Epithelial cell of prostate (primary cell): ENCODE measurements at places on chromosomes 4 and X.

DNA sequence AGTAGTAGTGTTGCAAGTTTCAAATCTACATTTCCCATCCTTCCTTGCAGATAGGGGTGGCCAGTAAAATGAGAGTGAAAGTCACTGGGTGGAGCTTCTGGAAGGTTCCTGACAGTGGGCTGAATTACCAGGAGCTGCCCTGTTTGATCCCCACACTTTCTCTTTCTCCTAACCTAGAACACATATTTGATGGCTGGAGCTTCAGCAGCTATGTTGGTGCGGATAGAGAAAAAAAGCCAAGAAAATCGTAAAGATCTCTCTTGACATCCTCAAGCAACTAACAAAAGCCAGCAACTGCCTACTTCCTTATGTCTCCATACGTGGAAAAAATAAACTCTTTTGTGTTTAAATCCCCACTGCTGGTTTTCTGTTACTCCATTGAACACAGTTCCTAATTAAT lies 32.2 kb downstream of the ZNF275 start:
- DNase-seq, result no peak

DNA sequence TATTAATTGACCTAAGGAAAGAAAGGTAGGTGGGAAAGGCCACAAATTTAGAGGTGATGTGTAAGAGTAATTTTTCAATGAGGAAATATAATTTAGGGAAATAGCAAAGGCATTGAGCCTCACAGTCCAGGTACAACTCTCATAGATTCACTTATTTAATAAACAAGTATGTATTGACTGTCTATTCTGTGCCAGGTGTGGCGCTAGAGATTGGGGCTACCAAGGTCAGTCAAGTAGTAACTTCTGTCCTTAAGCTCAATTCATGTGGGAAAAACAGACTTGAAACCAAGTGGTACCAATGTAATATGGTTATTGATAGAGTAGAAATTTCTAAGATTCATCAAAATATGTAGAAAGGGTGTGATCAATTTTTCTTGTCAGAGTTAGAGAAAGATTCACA lies 257.5 kb downstream of the C4orf33 start:
- no peak for DNase-seq

DNA sequence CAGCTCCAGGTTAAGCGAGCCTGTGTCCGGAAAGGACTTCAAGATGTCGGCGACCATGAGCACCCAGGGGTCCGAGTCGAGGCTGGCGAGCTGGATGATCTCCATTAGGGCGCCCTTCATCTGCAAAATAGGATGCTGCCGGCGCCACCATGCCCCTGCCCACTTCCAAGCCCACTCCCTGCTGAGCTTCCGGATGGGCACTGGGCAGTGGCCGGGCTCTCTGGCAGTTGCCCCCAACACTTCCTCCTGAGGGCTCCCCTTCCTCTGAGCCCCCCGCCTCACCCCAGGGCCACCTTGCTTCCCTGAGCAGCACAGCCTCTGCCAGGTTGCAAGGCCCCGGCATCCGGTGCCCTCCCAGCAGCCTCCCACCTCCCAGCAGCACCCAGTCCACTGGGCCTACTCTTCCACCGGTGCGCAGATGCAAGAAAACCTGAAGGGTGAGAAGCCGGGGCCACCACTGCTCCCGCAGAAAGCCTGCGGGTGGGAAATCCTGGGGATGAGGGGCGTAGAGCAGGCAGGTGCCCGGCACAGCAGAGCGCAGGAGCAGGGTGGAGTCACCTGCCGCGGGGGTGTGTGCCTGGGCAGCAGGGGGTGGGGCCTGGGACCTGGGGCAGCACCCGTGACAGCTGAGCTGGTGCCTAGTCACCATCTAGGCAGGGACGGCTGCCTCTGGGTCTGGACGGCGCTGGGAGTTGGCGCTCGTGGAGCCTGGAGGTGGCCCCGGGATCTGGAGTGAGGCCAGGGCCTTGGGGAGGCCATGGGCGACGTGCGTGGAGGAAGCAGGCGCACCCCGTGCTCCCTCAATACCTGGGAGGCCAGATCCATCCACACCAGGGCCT lies 17.0 kb downstream of the NELFA start:
- DNase-seq, result no peak

- no peak for DNase-seq
Measured at GRCh38 chr4:142314686-142315085, 531.4 kb downstream of the INPP4B start.

- no peak for DNase-seq
Measured at GRCh38 chr4:106367072-106367471, 1.5 kb downstream of the GIMD1 start.

GRCh38 chr4:70508801-70509200 lies 9.6 kb upstream of the AMTN start:
- DNase-seq, result no peak

- DNase-seq, result no peak
Measured at GRCh38 chr4:1086011-1086410, 27.4 kb downstream of the RNF212 start.

DNA sequence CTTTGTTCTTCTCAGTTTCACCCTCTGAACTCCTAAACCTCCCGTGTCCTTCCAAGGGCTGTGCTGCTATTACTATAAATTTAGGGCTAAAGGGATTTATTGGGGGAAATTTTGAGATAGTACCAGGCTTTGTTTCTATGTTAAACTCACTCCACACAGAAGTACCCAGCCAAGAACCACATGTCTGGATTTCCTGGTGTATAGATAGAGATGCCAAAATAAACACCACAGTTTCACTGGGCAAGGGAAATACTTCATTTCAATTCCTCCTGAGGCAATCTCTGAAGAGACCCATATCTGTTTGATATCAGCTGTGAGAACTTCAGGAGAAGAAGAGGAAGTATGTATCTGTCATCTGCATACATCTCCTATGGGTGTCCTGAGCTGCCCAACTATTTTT lies 21.7 kb upstream of the CLNK start:
- no peak for DNase-seq

DNA sequence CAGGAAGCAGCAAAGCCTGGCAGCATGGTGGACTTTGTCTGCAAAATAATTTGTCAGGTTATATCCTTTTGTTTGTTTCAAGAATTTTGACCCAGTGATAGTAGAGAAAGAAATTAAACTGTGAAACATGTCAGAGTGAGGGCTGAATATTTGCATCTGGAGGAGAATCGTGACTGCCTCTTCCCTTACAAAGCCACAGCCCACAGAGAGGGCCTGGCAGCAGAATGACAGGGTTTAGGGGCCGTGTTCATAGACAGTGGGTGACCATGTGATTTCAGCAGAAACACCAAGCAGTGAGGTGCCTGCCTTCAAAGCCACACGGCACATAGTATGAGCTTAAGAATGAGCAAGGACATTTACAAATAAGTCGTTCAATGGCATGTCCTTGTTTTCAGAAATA lies 24.4 kb upstream of the PLAC8 start:
- no peak for DNase-seq

GRCh38 chr4:123606946-123607542 lies 210.4 kb downstream of the SPRY1 start:
- DNase-seq, result no peak

- DNase-seq, result no peak
Measured at GRCh38 chr4:25133132-25133531, 27.1 kb downstream of the SEPSECS start.

- no peak for DNase-seq
Measured at GRCh38 chr4:119626420-119626819, 2.2 kb downstream of the PDE5A start.

- DNase-seq, result no peak
Measured at GRCh38 chrX:154693394-154693793, 40.0 kb upstream of the CTAG2 start.

- no peak for DNase-seq
Measured at GRCh38 chrX:153970357-153971123, 1.1 kb downstream of the HCFC1 start.

DNA sequence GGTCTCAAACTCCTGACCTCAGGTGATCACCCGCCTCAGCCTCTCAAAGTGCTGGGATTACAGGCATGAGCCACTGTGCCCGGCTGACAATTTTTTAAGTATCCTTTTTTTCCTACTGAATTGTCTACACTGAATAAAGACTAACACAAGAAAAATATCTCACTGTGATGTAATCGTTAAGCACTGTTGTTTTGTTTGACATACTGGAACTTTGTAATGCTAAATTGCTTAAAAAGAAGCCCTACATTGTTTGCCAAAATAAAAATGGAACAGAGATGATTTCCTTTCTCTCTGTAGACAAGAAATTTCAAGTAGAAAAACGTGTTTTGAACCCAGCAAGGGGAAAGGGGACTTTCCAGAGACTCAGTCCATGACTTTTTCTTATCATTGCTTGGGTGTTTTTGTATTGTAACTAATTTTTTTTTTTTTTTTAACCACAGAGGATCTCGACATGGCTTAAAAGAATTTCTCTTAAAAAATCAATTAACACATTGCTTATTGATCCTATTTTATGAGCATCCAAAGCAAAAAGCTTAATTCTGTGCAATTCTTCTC lies 74.9 kb downstream of the TMEM156 start:
- no peak for DNase-seq

DNA sequence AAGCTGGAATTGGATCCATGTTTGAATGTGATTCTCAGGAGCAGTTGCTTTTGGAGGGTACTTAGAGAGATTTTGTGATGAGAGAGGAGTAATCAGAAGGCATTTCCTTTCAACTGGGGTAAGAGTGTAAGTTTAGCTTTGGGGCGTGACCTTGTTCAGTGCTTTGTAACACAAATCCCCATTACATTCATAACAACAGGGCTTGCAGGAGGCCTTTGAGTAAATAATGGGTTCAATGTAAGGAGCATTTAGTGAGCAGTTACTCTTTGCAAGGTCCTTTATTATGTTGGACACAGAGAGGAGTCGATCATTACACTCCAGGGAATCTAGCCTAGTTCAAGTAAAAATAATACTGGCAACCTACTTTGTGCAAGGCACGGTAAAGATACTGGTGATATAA lies 74.0 kb upstream of the AFF2 start:
- no peak for DNase-seq

GRCh38 chr4:106358899-106359298 lies 9.7 kb downstream of the GIMD1 start:
- DNase-seq, result no peak

- no peak for DNase-seq
Measured at GRCh38 chrX:7580127-7580526, 262.8 kb upstream of the VCX start.

DNA sequence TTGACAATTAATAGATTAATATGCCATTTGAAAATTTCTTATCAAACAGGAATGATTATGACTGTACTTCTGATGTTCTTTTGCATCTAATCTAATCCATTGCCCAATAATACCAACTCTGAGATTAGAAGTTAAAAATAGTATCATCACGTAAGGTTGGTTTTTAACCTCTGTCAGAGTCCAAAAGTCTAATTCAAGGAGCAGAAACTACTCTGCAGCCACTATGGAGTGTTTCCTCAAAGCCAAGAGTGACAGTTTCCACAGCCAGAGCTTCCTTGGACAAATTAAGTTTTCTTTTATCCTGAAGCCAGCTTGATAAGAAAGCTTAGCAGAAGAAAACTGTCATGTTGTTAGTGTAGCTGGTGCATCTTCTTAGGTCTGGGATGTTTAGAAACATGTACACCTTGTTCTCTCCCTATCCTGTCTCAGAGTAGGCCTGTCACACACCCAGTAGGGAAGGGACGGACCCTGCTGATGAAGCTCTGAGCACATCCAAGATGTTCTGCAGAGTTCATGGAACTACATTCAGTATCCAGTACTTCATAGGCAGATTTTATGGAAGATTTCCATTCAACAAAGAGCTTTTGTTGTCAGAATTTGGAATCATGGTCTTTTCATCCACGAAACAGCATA lies 20.4 kb upstream of the PI4K2B start:
- no peak for DNase-seq

DNA sequence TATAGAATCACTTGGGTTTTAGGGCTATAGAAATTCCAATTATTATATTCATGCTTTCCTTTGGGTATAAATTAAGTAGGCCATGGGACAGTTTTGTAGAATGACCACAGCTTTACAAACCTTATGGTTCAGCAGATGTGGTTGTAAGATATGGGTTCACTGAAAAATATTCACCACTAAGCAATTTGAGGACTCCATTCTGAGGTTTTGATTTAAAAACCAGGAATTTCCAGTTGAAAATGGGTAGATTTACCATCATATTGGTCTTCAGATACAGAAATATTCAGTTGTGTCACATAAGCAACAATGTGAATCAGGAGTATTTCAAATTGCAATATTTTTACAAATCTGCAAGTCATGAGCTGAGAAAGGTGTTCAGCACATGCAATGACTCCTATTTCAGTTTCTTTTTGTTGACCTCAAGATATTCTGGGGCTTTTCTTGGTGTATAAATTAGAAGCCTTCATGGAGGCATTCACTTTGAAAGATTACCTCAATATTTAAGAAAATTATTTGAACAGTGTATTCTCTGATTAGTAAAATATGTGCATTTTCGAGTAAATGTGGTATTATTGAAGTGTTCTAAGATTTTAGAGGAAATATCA lies 218.4 kb upstream of the HCCS start:
- no peak for DNase-seq

DNA sequence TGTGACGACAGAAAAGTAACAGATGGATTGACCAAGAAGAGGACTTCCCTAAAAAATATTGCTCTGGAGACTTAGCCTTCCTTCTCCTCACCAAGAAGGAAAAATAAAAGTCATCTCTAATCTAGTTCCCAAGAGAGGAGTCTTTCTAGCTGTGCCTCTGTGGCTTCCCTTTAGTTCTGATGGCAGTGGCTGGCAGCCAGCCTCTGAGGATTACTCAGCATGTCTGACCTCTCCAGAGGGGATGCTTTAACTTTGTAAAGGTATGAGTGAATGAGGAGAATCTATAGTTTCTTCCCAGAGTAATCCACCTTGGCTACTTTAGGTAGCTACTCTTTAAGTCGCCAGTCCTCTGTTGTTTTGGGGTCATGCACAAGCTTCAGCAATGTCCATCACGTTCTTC lies 163.9 kb upstream of the KIT start:
- no peak for DNase-seq
